ENCODE measurements at places on chromosomes 6 and 20.

GRCh38 chr20:16145919-16146318, 427.3 kb downstream of the KIF16B start:
- no peak for DNase-seq

GRCh38 chr6:16855460-16855859, 94.2 kb upstream of the ATXN1 start:
- no peak for DNase-seq

- DNase-seq: no peak
These were observed 38.1 kb downstream of the TIAM2 start for GRCh38 chr6:155033021-155033791.

DNA sequence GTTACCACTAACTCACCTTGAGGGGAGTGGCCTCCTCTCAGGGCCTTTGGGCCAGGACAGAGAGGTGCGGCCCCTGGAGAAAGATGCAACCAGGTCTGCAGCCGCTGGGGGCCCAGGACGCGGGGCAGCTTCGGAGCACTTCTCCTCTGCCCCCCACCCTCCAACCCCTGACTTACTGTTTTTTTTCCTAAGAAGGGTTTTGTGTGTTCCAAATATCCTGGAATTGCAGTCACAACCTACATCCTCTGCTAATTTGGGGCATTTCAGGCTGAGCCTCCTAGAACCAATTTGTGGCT, 1.7 kb downstream of the LINC00237 start:
- no peak for DNase-seq
